GM23338 (cell line): ENCODE measurements at places on chromosomes 3 and 15. TPM values are rescaled to one million over a fixed set of nuclear protein-coding genes. Genes with fewer than 3 reads are reported as not detected.
A peak's percentile ranks its signal among the peaks of the same experiment; 100 is the strongest.

DNA sequence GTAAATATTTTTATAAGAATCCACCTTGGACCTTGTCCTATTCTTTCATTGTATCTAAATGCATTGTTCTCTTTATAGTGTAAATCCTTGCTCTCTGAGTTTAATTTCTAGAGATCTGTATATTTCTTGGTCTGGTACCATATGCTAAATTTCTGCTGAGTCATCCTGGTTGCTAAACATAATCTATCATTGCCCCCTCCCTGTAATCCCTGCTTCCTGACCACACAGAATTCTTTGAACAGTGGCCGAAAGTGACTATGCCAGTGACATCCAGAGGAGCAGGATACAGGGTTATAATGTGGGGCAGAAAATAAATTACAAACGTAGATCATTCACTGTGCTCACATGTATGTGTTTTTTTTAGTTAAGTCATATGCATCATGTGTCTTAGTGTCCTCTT lies 143.1 kb downstream of the DIPK2A start:
- DNase-seq, result no peak

DNA sequence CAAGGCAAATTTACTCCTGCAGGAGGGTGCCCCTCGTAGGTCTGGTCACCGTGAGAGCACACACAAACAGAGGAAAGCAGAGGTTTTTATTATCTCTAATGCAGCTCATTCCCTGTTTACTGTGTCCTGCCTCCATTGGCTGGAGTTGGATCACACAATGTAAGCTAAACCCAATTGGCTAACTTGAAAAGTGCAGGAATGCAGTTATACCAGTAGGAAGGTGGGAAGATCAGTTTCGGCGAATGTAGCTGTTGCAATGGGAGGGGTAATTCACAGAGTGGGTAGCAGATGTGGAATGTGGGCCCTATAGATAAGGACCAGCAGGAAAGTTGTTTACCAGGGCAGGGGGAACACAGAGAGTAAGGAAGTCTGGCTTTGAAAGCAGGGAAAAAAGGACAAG lies 42.5 kb upstream of the NPAP1 start:
- DNase-seq, result peak; percentile 23

DNA sequence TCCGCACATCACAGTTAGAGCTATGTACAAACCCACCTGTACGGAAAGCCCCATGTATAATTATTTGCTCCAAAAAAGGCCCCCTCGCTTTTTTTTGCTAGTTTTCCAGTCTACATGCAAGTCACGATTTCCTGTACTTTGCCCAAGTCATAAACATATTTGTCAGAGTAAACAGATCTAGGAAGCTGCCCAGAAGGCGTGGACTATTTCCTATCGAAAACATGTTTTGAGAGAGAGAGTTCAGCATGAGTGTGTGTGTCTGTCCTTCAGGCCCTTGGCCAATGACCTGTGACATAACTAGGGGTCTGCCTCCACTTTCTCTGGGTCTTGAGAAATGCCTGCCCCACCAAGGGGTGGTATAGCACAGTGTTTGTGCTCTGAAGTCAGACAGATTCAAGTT lies 72.7 kb upstream of the HACD2 start:
- DNase-seq, result no peak

DNA sequence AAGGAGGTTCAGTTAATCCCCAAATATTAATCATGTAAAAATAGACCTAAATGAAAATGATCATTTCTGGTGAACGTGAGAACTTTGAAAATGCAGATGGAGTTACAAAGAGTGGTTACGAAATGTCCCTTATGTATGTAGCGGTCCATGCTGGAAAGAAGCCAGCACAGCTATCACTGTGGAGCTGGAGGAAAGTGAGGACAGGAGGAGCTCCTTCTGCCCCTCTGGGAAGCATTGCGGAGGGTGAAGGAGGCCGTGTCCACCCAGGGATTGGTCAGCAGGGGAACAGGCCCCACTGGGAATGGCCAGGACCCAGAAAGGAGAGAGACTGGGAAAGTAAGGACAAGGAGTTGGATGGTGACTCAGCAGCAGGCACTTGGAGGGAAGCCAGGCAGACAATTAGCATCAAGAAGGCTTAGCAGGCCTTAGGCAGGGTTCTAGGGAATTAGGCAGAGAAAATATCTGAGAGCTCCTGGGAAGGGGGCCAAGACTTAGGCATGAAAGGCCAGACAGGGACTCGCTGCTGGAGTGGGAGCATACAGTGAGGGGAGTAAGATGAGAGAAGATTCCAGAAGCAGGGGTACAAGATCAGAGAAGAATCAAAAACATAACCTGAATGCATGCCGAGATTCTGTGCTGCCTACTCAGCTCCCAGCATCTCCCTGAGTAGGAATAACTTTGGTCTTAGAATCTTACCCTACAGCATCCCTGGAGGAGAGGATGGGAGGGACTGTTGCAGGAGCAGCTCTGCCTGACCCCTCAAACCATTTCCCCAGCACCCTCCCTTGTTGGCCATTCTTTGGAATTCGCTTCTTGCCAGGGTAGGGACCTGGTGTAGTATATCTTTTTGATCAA lies 171.0 kb upstream of the UMPS start:
- peak; percentile 20 for DNase-seq

GRCh38 chr3:61637088-61638051 lies 76.0 kb downstream of the PTPRG start:
- no peak for DNase-seq

DNAH12 gene
- 0.27 TPM in 1 of 2 replicates, not detected in the other for total RNA-seq
